M059J (cell line): ENCODE measurements at places on chromosomes 16 and 17. TPM values are rescaled to one million over a fixed set of nuclear protein-coding genes. Genes with fewer than 3 reads are reported as not detected.

Gene SIAH1
- total RNA-seq = 27.0 and 28.8 TPM in 2 replicates

Gene FUS
- total RNA-seq = 22.4 and 29.3 TPM in 2 replicates

Gene GAST
- not detected in 2 replicates for total RNA-seq

Gene HOXB6
- total RNA-seq = 6.2 and 9.4 TPM in 2 replicates

Gene IRX3
- 8.4 and 12.7 TPM in 2 replicates for total RNA-seq

Gene ZP2
- total RNA-seq = not detected in 2 replicates

Gene HASPIN
- total RNA-seq = 11.4 and 18.3 TPM in 2 replicates

Gene CREBBP
- total RNA-seq = 7.9 and 14.8 TPM in 2 replicates

Gene ZNF785
- 4.0 and 6.3 TPM in 2 replicates for total RNA-seq

Gene SLC38A8
- total RNA-seq = 0.42 TPM in 1 of 2 replicates, not detected in the other

Gene NFE2L1
- total RNA-seq = 44.3 and 68.7 TPM in 2 replicates

Gene SP6
- total RNA-seq = 0.79 and 1.5 TPM in 2 replicates

Gene NPIPB9
- total RNA-seq = not detected in 2 replicates

Gene PMP22
- total RNA-seq = 15.3 and 20.0 TPM in 2 replicates

Gene GPR142
- not detected in 2 replicates for total RNA-seq

Gene STX1B
- total RNA-seq = 0.20 and 0.37 TPM in 2 replicates

Gene HSD11B2
- total RNA-seq = 0.25 and 0.30 TPM in 2 replicates

Gene GRB7
- not detected in 2 replicates for total RNA-seq

Gene FBXO47
- not detected in 2 replicates for total RNA-seq

Gene KRTAP2-3
- total RNA-seq = 0.34 and 3.2 TPM in 2 replicates

Gene ALDH3A1
- total RNA-seq = not detected in 2 replicates

Gene RGS9
- total RNA-seq = 5.4 and 6.0 TPM in 2 replicates

Gene SLC5A11
- not detected in 2 replicates for total RNA-seq

Gene NHERF2
- 143 and 175 TPM in 2 replicates for total RNA-seq

Gene RASL10B
- 0.71 and 0.89 TPM in 2 replicates for total RNA-seq

Gene COL1A1
- 41.9 and 81.3 TPM in 2 replicates for total RNA-seq

Gene TGFB1I1
- total RNA-seq = 32.8 and 37.5 TPM in 2 replicates

Gene SEPTIN12
- not detected in 2 replicates for total RNA-seq

Gene CD300A
- not detected in 2 replicates for total RNA-seq

Gene TLCD2
- total RNA-seq = 0.02 and 0.32 TPM in 2 replicates

Gene KRT24
- not detected in 2 replicates for total RNA-seq

Gene RDM1
- total RNA-seq = 4.9 and 7.7 TPM in 2 replicates

Gene DPEP3
- total RNA-seq = not detected in 2 replicates

Gene SLC47A1
- total RNA-seq = 0.02 TPM in 1 of 2 replicates, not detected in the other

Gene SLC12A3
- total RNA-seq = not detected in 2 replicates

Gene GTF3C1
- 42.5 and 74.6 TPM in 2 replicates for total RNA-seq

Gene CCL4L2
- not detected in 2 replicates for total RNA-seq

Gene PRSS36
- total RNA-seq = 0.10 and 0.49 TPM in 2 replicates

Gene KRT40
- total RNA-seq = not detected in 2 replicates

Gene ABAT
- 0.66 and 0.91 TPM in 2 replicates for total RNA-seq

Gene PRSS33
- total RNA-seq = not detected in 2 replicates
